ENCODE measurements at places on chromosomes 2 and 18.
A peak's percentile ranks its signal among the peaks of the same experiment; 100 is the strongest.

- DNase-seq, result no peak
These were observed 132.0 kb downstream of the ALPK2 start for GRCh38 chr18:58496937-58497336.

GRCh38 chr2:43898134-43898837, 59.5 kb downstream of the ABCG8 start:
- no peak for DNase-seq

GRCh38 chr2:9244985-9245544, 38.5 kb downstream of the ASAP2 start:
- DNase-seq, result no peak

- no peak for DNase-seq
These were observed 85.9 kb downstream of the SPTBN1 start for GRCh38 chr2:54541995-54542394.

DNA sequence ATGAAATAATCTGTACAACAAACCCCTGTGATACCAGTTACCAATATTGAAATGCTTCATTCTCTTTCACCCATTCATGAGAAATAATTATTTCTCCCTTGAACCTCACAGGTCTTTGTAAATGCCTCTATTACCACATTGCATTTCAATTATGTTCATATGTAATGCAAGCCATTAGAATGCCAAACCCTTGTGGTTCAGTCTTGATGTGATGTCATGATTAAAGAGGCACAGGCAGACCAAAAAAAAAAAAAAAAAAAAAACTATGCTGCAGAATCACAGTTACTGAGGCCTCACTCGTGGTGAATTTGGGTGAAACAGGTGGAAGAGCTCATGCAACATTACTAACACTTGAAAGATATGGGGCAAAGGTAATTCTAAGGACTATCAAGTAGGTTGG, 9.4 kb upstream of the EPG5 start:
- peak; percentile 72 for DNase-seq

DNA sequence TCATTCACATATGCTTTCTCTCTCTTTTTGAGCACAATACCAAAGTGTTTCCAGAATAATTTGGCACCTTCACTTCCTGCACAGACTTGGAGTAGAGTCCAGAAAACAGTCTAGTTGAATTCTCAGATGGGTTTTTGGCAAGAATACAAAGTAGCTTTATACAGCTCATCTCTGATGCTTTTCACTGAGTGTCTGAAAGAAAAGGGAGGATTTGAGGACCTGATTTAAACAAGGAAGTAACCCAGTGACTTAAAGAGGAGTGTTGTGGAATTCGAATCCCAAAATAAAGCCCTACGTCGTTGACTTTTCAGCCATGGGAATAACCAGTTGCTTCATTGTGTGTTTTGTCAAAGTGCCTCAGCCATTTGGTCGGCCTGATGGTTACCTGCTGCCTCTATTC, 31.8 kb downstream of the METAP1D start:
- no peak for DNase-seq

GRCh38 chr2:232870766-232871371, 805 bp downstream of the SNORC start:
- no peak for DNase-seq

DNA sequence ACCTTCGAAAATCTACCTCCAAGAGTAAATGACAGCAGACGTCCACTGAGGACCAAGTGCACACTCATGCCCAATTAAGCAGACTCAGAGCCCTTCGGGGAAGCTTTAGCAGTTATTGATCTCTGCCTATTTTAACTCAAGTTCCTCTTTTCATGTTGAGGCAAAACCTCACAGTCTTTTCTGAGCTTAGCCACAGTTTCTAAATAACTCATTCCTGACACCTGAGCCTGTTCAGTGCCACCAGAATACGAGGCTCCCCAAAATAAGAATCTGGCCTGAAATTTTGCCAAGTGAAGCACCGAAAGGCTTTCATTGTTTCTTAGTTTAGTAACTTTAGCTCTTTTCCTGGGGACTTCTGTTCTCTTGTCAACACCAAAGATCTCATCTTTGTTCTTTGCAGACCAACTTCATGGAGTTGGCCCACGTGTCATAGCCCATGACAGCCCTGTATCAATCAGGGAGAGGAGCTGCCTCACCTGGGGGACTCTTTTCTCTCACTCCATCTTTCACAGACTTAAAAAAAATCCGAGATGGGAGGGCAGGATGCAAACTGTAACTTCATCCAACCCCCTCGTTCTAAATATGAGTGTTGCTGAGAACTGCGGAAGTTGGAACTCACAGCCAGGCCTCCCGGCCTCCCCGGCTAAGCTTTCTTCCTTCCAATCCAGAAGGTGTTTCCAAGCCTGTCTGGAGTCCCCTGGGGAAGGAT, 22.2 kb downstream of the INPP5D start:
- no peak for DNase-seq

- no peak for DNase-seq
These were observed 675.1 kb upstream of the SALL3 start for GRCh38 chr18:78304192-78305164.

GRCh38 chr18:55083461-55083860, 124.2 kb upstream of the CCDC68 start:
- peak; percentile 58 for DNase-seq

GRCh38 chr2:28049416-28049815, 158.9 kb downstream of the BABAM2 start:
- DNase-seq, result peak; percentile 48

Measured in AG10803 (cell line).